ENCODE measurements at places on chromosomes 1 and 21. TPM values are rescaled to one million over a fixed set of nuclear protein-coding genes. Genes with fewer than 3 reads are reported as not detected.

The NTMT2 gene
- not detected for total RNA-seq

The LAMB3 gene
- 1.9 TPM for total RNA-seq

The NTNG1 gene
- total RNA-seq: not detected

The IFI44L gene
- 2.9 TPM for total RNA-seq

The MCOLN2 gene
- total RNA-seq: 0.22 TPM

The C1orf53 gene
- total RNA-seq: 2.1 TPM

The TFB2M gene
- total RNA-seq: 19.1 TPM

The INPP5B gene
- total RNA-seq: 8.3 TPM

The SLC22A15 gene
- 0.15 TPM for total RNA-seq

The C2CD4D gene
- total RNA-seq: not detected

The PDZK1IP1 gene
- 1.8 TPM for total RNA-seq
